Spleen (tissue), 13 donors: ENCODE measurements at places on chromosomes 1 and 21. TPM values are rescaled to one million over a fixed set of nuclear protein-coding genes. Genes with fewer than 3 reads are reported as not detected.

The JAM2 gene
- total RNA-seq: 1.2 TPM

The IGSF3 gene
- 0.60 TPM for total RNA-seq

The DMBX1 gene
- not detected for total RNA-seq

The ST6GALNAC3 gene
- total RNA-seq: 8.1 TPM

The PFDN2 gene
- 38.5 TPM for total RNA-seq

The PTGFR gene
- 0.93 TPM for total RNA-seq

The CADM3 gene
- total RNA-seq: 6.8 TPM

The TMOD4 gene
- not detected for total RNA-seq

The TRIM46 gene
- 1.3 TPM for total RNA-seq

The SPRR1B gene
- not detected for total RNA-seq

The CRP gene
- total RNA-seq: 0.46 TPM

The SYNC gene
- 9.2 TPM for total RNA-seq

The RPE65 gene
- total RNA-seq: not detected

- H3K4me3 ChIP-seq: no peak within 1 kb of the TSS
- DNase-seq: no peak
- H3K4me1 ChIP-seq: no peaks in the 10 kb centered on the region
- H3K27me3 ChIP-seq: no peaks in the 10 kb centered on the region
Measured at GRCh38 chr21:30718239-30718909, at the start of gene KRTAP21-3. TSS of gene KRTAP21-3 (minus strand) at chr21:30718777. CDS start at chr21:30718759, 18 bp downstream.

- peaks cover 22% of the 10 kb centered on the region for H3K4me1 ChIP-seq
Measured at GRCh38 chr1:54861070-54861761, 25.8 kb downstream of the DHCR24 start.

- H3K27ac ChIP-seq: no peak overlapping the region
- H3K27me3 ChIP-seq: no peaks in the 10 kb centered on the region
- H3K4me1 ChIP-seq: no peaks in the 10 kb centered on the region
- no peaks in the 10 kb centered on the region for H3K36me3 ChIP-seq
- H3K4me3 ChIP-seq: no peak overlapping the region
- DNase-seq: no peak
Measured at GRCh38 chr21:37658817-37659458, 257.3 kb downstream of the KCNJ6 start.

- no peaks in the 10 kb centered on the region for H3K36me3 ChIP-seq
- H3K27ac ChIP-seq: no peak overlapping the region
- no peak overlapping the region for H3K4me3 ChIP-seq
Measured at GRCh38 chr21:42364304-42364865, 1.9 kb downstream of the TFF1 start.

DNA sequence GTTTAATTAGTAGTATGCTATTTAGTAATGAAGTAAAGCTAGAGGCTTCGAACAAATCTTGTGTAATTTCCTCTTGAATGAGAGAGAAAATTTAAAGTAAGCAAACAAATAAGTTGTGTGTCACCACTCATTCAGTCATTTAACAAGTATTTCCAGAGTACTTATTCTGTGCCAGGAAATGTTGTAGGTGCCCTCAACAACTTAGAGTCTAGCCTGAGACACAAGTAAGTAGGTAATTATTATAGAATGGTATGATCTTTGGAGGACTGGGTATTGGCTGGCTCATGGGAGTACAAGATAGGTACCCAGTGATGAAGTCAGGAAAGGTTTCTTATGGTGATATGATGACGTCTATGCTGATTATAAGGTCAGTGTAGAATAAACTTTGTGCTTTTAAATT, 17.4 kb upstream of the METTL18 start:
- no peak overlapping the region for H3K27ac ChIP-seq
- H3K4me1 ChIP-seq: no peaks in the 10 kb centered on the region
- DNase-seq: no peak
- H3K27me3 ChIP-seq: no peaks in the 10 kb centered on the region

DNA sequence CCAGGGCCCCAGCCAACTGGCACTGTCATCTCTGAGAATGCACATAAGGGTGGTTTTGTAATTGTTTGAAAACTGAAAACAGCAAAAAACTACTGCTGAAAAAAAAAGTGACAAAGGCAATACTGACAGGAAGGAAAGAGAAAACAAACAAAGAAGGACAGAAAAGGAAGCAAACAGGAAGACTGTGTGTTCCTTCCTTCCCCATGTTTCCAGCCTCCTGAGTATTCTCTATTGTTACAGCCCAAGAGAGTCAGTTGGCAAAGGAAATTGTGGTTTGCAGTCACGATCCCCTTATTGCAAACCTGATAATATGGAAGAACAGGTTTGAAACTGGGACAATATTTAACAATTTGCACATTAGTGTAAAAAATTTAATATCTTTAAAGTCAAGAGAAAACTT, 1177.6 kb downstream of the PLA2G4A start:
- no peak for DNase-seq
- no peak overlapping the region for H3K27ac ChIP-seq
- no peaks in the 10 kb centered on the region for H3K36me3 ChIP-seq
- H3K4me3 ChIP-seq: no peak overlapping the region
- H3K4me1 ChIP-seq: no peaks in the 10 kb centered on the region
- H3K27me3 ChIP-seq: no peaks in the 10 kb centered on the region

DNA sequence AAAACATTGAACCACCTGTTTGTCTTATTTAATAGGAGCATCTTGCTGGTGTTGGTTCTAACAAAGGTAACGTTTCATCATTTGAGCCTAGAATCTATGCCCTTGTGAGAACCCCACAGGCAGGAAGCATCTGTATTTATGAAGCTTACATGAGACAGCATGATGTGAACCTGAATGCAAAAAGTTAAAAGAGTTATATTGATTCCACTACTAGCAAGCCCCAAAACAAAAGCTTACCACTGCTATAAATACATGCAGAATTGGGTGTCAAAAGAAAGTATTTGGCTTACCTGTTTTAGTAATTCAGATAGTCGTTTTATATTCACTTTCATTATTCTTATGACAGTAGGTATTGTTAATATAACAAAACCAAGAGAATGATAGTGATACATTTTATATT, 301.2 kb upstream of the ADGRL2 start:
- H3K27me3 ChIP-seq: no peaks in the 10 kb centered on the region
- no peak overlapping the region for H3K27ac ChIP-seq
- H3K4me1 ChIP-seq: no peaks in the 10 kb centered on the region
- no peak overlapping the region for H3K4me3 ChIP-seq

- H3K4me3 ChIP-seq: no peak overlapping the region
- DNase-seq: no peak
- H3K36me3 ChIP-seq: peaks cover 8% of the 10 kb centered on the region
- H3K27me3 ChIP-seq: no peaks in the 10 kb centered on the region
Measured at GRCh38 chr1:58648842-58649241, 51.0 kb downstream of the MYSM1 start.

DNA sequence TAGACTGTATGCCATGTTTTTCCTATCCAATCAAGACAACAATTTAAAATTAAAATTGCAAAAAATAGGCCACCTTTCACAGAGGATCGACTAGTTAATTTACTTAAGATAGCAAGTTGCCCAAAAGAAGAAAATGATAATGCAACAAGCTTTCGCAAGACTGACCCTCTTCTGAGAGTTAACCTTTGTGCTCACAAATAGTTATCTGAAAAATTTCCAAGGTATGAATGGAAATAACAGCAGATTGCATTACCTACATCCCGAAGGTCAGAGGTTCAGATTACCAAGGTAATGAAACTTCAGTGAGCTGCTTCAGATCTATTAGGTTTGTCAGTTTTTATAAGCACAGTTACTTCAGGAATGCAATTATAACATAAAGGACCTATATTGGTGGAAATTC, 298.0 kb downstream of the KCTD3 start:
- DNase-seq: no peak
- no peaks in the 10 kb centered on the region for H3K4me1 ChIP-seq
- H3K4me3 ChIP-seq: no peak overlapping the region
- H3K27me3 ChIP-seq: no peaks in the 10 kb centered on the region
- no peak overlapping the region for H3K27ac ChIP-seq

DNA sequence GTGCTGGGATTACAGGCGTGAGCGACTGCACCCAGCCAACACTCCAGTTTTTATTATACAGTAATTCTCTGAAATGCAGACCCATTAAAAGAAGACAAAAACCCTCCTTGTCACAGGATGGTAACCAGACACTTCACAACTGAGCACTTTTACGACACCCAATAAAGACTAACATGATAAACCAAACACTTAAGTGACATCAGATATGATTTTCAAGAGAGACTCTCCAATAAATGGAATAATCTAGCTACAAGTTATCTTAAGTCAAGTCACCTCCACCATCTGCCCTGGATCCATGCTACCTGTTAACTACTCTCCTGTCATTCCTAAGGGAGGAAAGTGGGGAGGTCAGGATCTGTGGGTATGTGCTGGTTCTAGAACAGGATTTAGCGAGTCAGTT, 5.6 kb downstream of the GNG12 start:
- H3K36me3 ChIP-seq: no peaks in the 10 kb centered on the region
- H3K27ac ChIP-seq: no peak overlapping the region
- no peak for DNase-seq
- no peak overlapping the region for H3K4me3 ChIP-seq

DNA sequence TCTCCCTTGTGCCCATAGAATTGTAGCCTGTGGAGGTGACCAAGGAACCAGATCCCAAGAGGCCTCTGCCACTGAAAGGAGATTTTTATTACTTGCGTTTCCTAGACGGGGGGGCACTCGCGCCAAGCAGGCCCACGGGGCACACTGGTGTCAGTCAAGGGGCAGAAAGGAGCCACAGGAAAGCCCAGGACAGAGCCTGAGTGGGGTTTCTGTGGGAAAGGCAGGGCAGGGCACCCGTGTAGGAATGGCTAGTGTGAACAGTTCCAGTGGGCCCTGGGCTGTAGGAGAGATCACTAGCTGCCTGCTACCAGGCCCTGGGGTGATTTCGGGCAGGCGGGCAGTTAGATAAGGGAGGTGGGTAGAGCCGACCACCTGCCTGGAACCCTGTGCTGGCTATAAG, 70.8 kb downstream of the ADARB1 start:
- no peak overlapping the region for H3K27ac ChIP-seq
- peaks cover 4% of the 10 kb centered on the region for H3K4me1 ChIP-seq
- H3K27me3 ChIP-seq: no peaks in the 10 kb centered on the region
- DNase-seq: no peak
- no peaks in the 10 kb centered on the region for H3K36me3 ChIP-seq
- no peak overlapping the region for H3K4me3 ChIP-seq

GRCh38 chr21:33537212-33537611, 4.7 kb downstream of the GART start:
- no peaks in the 10 kb centered on the region for H3K4me1 ChIP-seq

DNA sequence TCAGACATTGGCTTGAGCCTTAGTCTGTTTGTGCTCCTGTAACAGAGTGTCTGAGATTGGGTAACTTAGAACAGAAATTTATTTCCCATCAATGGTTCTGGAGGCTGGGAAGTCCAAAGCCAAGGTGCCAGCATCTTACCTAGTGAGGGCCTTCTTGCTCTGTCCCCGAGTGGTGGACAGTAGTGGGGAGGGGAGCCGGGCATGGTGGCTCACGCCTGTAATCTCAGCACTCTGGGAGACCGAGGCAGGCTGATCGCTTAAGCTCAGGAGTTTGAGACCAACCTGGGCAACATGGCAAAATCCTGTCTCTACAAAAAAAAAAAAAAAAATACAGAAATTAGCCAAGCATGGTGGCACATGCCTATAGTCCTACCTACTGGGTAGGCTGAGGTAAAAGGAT, 336.5 kb upstream of the VAMP3 start:
- H3K4me3 ChIP-seq: no peak overlapping the region
- no peaks in the 10 kb centered on the region for H3K27me3 ChIP-seq
- H3K27ac ChIP-seq: no peak overlapping the region
- H3K4me1 ChIP-seq: peaks cover 26% of the 10 kb centered on the region

DNA sequence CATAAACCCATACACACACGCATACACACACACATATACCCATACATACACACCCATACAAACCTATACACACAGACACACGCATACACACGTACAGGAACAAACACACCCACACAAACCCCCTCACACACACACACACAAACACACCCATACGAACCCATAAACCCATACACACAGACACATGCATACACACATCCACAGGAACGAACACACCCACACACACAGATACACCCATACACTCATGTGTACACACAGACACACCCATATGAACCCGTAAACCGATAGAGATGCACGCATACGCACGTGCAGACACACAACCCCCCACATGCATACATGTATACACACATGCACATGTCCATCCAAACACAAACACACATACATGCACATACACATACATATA, 9.5 kb downstream of the WNT9A start:
- H3K4me1 ChIP-seq: peaks cover 24% of the 10 kb centered on the region
- peak; percentile 23 for DNase-seq
- H3K4me3 ChIP-seq: no peak overlapping the region
- H3K27ac ChIP-seq: no peak overlapping the region
- no peaks in the 10 kb centered on the region for H3K36me3 ChIP-seq
- no peaks in the 10 kb centered on the region for H3K27me3 ChIP-seq

DNA sequence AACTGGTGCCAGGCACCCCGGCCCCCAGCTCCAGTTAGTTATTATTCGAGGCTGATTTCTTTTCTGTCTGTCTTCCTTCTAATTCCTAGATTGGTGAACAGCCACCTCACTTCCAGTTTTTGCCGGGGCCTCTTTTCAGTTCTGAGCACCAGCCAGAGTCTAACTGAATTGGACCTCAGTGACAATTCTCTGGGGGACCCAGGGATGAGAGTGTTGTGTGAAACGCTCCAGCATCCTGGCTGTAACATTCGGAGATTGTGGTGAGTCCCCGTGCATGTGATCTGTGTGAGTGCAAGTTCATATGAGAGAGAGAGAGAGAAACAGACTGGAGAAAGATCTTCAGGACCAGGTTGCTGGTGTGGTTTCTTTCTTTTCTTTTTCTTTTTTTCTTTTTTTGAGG, 13.5 kb downstream of the NLRP3 start:
- peaks cover 4% of the 10 kb centered on the region for H3K36me3 ChIP-seq
- H3K4me3 ChIP-seq: no peak overlapping the region
- H3K27me3 ChIP-seq: no peaks in the 10 kb centered on the region
- no peak overlapping the region for H3K27ac ChIP-seq
- H3K4me1 ChIP-seq: peaks cover 11% of the 10 kb centered on the region

DNA sequence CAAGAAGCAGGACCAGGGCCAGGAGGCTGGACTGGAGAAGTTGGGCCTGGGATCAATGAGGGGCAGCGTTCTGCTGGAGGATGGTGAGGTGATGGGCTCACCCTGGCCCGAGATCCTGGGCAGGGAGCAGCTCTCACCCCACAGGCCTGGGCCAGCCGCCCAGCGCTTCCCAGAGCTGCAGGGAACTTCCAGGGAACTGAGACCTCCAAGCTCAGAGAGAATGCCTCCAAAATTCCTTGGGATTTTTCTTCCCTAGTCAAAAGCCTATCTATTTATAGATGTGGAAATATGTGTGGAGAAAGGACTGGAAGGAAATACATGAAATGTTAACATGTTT, 121.2 kb downstream of the SPSB1 start:
- H3K36me3 ChIP-seq: no peaks in the 10 kb centered on the region
- peaks cover 11% of the 10 kb centered on the region for H3K4me1 ChIP-seq
- H3K27me3 ChIP-seq: peaks cover 3% of the 10 kb centered on the region
- peak overlapping the region; percentile 86 for H3K27ac ChIP-seq

DNA sequence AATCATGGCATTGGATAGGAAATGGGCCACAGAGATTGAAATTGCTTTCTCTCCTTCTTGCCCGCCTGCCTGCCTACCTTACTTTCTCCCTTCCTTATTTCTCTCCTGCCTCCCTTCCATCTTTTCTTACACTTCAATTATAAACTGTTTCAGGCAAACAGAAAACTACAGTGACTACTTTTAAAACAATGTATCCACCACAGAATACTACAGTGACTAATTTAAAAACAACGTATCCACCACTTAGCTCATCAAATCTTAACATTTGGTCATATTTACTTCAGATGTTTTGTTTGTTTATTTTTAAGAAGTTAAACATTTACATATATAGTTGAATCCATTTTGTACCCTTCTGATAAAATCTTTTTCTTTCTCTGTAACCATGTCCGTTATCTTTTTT, 54.4 kb downstream of the SNRPE start:
- DNase-seq: no peak
- H3K36me3 ChIP-seq: no peaks in the 10 kb centered on the region
- H3K27ac ChIP-seq: no peak overlapping the region
- H3K4me3 ChIP-seq: no peak overlapping the region
- H3K4me1 ChIP-seq: no peaks in the 10 kb centered on the region
